ENCODE measurements at places on chromosomes 12 and 14.

- DNase-seq, result no peak
Measured at GRCh38 chr12:66279123-66279712, 23.1 kb upstream of the HELB start.

GRCh38 chr12:47534695-47535094, 171.1 kb downstream of the RPAP3 start:
- DNase-seq, result no peak

- no peak for DNase-seq
Measured at GRCh38 chr12:6416596-6416995, 28.2 kb upstream of the CD27 start.

- DNase-seq, result peak; percentile 55
Measured at GRCh38 chr12:1502831-1503230, 91.5 kb downstream of the FBXL14 start.

GRCh38 chr14:20524027-20524426, 18.7 kb downstream of the RNASE10 start:
- no peak for DNase-seq

DNA sequence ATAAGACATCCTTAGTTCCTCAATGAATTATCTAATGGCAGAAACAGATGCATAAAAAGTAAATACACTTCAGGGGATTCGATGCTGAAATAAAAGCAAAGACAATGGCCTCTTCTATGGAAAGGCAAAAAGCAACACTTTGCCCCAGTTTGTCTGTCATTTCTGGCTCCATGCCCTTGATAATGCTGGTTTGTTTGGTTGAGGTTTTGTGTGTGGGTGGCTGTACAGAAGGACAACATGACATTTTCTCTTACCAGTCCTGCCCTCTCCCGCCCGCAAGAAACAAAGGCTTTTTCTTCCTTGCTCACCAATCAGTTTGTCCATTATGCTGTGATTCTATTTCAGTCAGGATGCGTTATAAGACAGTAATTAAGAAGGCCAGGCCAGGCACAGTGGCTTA, 18.1 kb upstream of the WDR89 start:
- no peak for DNase-seq

DNA sequence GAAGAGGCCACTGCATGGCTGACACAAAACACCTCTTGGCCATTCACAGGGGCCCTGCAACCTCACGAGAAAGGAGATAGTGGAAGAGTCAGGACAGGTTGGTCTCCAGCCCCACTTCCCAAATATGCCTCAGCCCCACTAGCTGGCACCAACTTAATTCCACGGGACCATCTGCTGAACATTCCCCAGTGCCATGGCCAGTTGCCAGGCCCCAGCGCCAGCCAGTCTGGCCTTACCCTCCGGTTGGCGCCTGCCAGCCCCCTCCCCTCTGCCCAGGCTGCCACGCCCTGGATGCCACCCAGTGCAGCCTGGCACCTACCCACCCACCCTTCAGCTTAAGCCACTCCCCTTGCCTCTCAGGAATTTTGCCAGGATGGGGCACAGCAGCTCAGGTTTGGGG, 21.2 kb upstream of the HSPB8 start:
- peak; percentile 86 for DNase-seq

DNA sequence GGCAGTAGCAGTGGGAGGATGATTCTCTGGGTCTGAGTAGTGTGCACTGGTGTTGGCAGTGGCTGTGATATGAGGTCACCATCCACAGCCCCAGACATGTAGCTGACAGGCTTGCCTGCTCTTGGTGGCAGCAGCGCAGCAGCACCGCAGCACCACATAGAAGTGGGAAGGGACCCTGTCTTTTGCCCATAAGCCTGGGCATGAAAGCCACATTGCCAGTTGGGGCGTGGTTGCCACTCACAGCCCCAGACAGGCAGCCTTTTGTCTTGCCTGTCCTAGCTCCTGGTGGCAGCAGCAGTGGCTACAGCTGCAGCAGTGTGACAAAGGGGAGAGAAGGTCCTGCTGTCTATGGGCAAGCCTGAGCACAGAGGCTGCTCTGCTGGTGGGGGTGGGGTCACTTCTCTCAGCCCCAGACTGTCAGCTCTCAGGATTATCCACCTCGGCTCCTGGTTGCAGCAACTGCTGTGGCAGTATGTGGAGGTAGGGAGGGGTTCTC, 71.5 kb downstream of the BRMS1L start:
- DNase-seq, result no peak

- no peak for DNase-seq
Measured at GRCh38 chr14:102979406-102979805, 56.9 kb downstream of the AMN start.

GRCh38 chr12:89344043-89344861, 8.0 kb downstream of the DUSP6 start:
- no peak for DNase-seq

DNA sequence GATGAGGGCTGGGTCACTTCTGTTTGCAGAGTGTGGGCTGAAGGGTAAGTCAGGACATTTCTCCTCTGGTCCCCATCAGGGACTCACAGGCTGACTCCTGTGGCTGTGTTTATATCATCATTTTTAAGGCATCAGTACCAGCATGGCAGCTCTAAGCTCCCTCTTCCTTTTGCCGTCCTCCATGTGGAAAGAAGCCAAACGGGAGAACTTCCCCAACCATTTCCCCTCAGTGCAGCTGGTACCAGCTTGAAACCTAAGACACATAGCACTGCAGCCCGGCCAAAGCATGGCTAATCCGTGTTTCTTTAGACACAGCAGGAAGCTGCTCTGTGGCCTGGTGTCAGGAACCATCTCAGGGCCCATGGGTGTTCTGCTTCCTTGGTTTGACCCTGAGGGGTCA, 31.9 kb upstream of the ATP2A2 start:
- no peak for DNase-seq

GRCh38 chr12:6104027-6104426, 20.4 kb downstream of the VWF start:
- DNase-seq, result no peak

- no peak for DNase-seq
Measured at GRCh38 chr12:111904446-111904975, 62.5 kb downstream of the MAPKAPK5 start.

DNA sequence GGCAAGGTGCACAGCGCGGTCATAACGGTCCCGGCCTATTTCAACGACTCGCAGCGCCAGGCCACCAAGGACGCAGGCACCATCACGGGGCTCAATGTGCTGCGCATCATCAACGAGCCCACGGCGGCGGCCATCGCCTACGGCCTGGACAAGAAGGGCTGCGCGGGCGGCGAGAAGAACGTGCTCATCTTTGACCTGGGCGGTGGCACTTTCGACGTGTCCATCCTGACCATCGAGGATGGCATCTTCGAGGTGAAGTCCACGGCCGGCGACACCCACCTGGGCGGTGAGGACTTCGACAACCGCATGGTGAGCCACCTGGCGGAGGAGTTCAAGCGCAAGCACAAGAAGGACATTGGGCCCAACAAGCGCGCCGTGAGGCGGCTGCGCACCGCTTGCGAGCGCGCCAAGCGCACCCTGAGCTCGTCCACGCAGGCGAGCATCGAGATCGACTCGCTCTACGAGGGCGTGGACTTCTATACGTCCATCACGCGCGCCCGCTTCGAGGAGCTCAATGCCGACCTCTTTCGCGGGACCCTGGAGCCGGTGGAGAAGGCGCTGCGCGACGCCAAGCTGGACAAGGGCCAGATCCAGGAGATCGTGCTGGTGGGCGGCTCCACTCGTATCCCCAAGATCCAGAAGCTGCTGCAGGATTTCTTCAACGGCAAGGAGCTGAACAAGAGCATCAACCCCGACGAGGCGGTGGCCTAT, 875 bp downstream of the HSPA2 start:
- no peak for DNase-seq

GRCh38 chr14:24310646-24311604, at the start of gene LTB4R:
TSS of gene LTB4R (plus strand) at chr14:24311502. CDS start at chr14:24315652, 4,150 bp downstream.
- DNase-seq, result peak; percentile 92

GRCh38 chr12:90990611-90991010, 14.2 kb downstream of the EPYC start:
- DNase-seq, result no peak

- DNase-seq, result peak; percentile 24
Measured at GRCh38 chr12:2642176-2642892, 152.4 kb upstream of the FKBP4 start.

DNA sequence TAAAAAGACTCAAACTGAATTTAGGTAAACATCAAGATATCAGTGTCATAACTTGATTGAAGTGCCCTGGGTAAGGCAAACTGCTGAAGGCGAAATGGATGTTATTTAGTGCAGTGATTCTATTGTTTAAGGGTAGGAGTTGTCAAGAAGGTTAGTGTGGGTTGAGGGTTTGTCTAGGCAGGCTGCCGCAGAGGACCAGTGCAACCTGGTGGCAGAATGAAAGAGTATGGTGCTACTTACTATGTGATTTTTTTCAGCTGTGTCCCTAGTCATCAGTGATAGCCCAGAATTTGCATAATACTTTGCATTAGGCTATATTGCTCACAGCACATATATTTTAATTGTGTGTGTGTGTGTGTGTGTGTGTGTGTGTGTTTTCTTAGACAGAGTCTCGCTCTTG, 1127.0 kb downstream of the GALC start:
- DNase-seq, result no peak

DNA sequence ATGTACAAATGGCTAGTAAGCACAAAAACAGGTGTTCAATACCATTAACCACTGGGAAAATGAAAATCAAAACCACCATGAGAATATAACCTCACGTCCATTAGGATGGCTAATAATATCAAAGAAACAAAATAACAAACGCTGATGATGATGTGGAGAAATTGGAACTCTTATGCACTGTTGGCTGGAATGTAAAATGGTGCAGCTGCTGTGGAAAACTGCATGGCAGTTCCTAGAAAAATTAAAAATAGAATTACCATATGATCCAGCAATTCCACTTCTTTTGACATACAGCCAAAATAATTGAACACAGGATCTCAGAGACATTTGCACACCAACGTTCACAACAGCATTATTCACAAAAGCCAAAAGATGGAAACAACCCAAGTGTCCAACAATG, 51.5 kb downstream of the TMPRSS12 start:
- no peak for DNase-seq

GRCh38 chr14:51926449-51926848, 62.9 kb upstream of the RTRAF start:
- DNase-seq, result no peak

DNA sequence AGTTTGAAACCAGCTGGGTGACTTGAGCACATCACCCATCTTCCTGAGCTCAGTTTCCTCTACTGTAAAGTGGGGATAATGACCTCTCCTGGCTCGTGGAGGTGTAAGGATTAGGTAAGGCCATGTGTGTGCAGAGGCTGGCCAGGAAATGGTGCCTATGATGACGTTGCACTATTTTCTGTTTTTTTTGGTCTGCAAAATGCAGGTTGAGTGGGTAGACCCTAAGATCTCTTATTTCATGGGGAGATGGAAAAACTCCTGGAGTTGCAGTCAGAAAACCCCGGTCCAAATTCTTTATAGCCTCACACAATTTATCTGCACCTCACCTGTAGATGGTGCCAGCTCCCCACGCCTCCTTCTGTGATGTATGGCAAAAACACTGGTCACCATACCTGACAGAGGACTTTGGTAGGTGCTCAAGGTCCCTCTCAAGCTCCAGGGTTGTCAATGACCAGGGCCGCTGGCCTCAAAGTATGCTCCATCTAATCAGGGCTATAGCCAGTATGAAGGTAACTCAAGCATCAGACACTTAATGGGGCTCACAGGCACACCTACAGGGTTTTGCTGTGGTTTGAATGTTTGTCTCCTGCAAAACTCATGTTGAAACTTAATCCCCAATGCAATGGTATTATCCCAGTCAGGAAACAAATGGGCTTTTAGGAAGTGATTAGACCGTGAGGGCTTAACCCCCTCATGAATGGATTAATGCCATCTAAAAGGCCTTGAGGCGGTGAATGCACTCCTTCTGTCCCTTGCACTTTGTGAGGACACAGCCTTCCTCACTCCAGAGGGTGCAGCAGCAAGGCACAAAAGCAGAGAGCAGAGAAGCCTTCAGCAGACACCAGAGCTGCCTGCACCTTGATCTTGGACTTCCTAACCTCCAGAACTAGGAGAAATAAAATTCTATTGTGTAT, 17.6 kb downstream of the C14orf132 start:
- no peak for DNase-seq

- DNase-seq, result no peak
Measured at GRCh38 chr12:59637692-59638070, 41.9 kb downstream of the SLC16A7 start.

DNA sequence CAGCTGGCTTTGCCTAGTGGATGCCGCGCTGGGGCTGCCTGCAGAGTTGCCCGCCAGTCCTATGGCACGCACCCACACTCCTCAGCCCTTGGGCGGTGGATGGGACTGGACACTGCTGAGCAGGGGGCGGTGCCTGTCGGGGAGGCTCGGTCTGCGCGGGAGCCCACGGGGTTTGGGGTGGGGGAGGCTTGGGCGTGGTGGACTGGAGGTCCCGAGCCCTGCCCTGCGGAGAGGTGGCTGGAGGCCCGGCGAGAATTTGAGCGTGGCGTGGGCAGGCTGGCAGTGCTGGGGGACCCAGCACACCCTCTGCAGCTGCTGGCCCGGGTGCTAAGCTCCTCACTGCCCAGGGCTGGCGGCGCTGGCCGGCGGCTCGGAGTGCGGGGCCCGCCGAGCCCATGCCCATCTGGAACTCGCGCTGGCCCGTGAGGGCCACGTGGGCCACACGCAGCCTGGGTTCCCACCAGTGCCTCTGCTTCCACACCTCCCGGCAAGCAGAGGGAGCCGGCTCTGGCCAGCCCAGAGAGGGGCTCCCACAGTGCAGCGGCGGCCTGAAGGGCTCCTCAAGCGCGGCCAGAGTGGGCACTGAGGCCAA, 68.1 kb downstream of the ETNK1 start:
- no peak for DNase-seq

DNA sequence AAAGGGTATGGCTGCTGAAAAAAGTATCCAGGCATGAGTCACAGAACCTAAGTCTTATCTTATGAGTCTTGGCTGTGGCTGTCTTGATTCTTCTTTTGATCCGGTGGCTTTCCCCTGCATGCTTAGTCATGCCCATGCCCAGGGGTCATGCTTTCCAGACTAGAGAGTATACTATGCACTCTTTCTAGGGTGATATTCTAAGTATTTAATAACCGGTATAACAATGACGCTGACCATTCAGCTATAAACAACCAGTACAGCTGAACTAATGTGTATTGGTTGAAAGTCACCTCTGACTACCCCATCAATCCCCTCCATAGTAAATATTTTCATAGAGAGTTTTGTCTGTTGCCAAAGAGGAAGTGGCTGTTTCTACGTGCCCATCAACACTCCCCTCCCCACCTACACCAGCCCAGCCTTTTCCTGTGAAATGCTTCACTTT, 34.7 kb upstream of the NRXN3 start:
- no peak for DNase-seq

DNA sequence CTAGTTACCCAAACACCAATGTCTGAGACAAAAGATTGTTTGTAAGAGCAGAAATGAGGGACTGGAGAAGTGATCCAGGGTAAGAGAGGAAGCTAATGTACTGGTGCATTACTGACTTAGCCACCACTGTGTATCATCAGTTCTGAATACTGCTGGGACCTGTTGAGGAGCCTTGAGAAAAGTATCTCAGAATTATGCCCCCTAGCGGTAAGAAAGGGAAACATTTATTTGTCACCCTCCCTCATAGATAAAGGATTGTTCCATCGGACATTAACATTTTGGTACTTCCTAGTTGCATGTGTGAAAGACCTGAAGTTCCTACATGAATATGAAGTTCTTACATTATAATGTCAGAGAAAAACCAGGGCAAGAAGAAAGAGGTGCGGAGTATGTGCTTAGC, 612.5 kb downstream of the FSCB start:
- DNase-seq, result no peak

GRCh38 chr14:43232261-43232660, 1274.8 kb downstream of the FSCB start:
- DNase-seq, result no peak

GRCh38 chr12:120249266-120249874, 16.2 kb downstream of the PXN start:
- peak; percentile 89 for DNase-seq

GRCh38 chr14:36451310-36452065, 68.5 kb downstream of the NKX2-1 start:
- DNase-seq, result no peak
